ENCODE measurements at places on chromosomes 1 and 21.

DNA sequence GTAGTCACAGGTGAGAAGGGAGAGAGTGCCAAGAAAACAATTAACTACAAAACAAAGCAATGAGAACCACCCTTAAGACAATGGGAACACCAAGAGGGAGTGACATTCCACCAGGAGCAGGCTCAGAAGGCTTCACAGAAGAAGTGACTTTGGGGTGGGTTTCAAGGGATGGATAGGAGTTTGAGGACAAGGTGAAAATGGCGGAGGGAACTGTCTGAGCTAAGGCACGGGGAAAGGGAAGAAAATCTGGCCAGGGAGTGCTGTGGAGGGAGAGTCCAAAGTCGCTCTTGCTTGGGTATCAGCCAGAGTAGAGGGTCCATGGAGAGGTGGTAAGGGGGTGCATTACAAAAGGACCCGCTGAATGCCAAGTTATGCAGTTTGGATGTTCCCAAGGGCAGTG, 87.3 kb downstream of the CAMK2N1 start:
- DNase-seq: no peak

DNA sequence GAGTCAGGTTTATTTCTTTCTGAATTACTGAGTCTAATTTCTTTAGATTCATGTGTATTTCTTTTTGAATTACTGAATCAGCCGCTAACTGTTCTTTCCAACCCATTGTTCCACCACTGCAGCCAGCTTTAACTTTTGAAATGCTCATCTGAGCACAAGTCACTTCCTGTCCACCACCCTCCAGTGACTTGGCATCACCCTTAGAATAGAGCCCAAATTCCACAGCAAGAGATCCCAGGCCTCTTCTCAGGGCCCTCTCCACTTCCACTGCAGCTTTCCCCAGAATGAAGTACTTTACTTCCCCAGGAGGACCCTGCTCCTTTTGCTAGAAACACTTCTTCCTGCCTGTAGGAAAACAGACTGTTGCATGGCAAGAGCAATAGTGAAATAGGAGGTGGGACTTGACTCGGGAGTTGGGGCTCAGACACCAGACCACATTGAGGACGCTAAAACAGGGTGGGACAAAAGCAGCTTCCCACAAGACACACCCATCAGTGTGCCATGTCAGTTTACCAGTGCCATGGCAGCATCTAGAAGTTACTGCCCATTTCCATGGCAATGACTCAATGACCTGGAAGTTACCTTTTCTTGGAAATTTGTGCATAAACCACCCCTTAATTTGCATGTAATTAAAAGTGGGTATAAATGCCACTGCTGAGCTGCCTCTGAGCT, 56.5 kb upstream of the ADAR start:
- no peak for DNase-seq

GRCh38 chr1:162765788-162766187, 24.7 kb upstream of the HSD17B7 start:
- no peak for DNase-seq

DNA sequence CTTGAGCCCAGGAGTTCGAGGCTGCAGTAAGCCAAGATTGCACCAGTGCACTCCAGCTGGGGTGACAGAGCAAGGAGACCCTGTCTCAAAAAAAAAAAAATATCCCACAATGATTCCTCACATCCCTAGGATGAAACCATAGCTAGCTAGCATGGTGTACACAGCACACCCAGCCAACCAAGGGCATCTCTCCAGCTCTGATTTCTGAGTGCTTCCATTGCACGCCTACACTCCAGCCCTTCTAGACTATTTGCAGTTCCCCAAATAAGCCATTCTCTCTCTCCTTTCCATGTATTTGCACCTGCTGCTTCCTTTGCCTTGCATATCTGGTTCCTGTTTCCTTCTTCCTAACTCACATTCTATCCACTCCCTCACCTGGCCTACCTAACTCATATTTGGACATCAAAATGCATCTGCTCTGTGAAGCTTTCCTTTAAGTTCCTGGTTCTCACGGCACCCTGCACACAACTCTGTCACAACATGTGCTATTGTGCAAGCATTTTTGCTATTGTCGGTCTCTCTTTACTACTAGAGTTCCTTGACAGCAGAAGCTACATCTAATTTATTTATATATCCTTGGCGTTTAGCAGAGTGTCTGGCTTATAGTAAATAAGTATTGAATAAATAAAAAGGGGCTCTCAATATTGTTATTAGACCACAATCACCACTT, 2.4 kb upstream of the ELAPOR1 start:
- no peak for DNase-seq

- no peak for DNase-seq
Observed at GRCh38 chr1:8562881-8563865, 245.3 kb downstream of the SLC45A1 start.

GRCh38 chr1:158681606-158682005, 4.9 kb downstream of the SPTA1 start:
- no peak for DNase-seq

DNA sequence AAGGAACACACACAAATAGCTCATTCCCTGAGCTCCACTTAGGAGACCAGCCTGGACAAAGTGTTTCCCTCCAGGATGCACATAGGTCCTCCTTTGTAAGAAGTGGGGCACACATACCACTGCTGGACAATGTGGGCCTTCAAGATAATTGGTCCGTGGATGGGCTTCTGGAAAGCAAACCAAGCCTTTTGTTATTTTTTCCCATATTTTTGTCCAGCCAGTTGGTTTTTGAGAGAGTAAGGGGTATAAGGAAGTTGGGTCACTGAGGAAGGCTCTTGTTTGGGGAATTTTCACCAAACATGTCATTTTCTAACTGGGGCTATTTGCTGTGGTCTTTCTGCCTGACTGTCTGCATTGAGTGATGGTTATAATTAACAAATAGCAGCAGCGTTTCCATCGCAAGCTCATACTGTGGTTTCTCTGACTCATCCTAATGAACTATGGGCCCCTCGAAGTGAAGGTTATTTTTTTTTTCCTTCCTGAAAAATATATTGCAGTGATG, 306.3 kb upstream of the DUSP10 start:
- no peak for DNase-seq

GRCh38 chr1:167499106-167499505, 19.2 kb downstream of the CD247 start:
- no peak for DNase-seq

DNA sequence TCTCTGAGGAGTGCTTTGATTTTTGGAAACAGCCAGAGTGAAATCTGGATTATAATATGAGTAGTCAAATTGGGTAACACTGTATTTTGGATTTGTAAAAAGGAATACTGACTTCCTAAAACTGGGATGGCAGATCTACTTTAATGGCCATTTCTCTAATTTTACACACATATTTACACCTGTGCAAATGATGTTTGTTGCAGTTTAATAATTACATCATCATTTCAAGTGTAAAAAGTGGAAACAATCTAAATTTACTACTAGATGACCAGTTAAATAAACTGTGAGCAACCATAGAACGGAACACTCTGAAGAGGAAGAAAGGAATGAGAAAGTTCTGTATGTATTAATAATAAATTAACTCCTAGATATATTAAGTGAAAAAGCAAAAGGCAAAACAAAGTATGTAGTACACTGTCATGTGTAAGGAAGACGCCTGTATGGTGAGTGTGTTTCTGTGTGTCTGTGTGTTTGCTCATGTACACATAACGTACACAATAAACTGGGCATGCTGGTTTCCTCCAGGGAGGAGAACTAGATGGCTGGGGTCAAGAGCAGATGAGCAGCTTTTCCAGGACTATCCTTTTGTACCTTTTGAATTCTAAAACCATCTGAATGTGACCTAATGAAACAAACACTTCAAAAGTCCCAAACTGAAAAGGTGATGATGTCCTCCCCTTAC, 2.9 kb upstream of the RHEX start:
- DNase-seq: no peak

- DNase-seq: no peak
Observed at GRCh38 chr1:66041654-66042053, 249.0 kb downstream of the PDE4B start.

DNA sequence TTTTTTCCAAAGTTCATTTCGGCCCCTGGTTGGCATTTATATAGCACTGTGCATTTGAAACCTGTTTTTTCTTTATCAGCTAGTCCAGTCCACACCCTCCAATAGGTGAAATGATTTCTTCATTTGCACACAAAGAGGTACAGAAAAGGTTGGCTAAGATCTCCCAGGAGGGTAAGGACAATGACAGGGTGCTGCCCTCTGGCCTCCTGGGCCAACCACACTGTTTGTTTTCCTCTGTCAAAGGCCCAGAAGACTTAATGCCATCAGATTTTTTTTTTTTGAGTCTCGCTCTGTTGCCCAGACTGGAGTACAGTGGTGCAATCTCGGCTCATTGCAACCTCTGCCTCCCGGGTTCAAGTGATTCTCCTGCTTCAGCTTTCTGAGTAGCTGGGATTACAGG, 70.1 kb upstream of the EFHD2 start:
- no peak for DNase-seq

DNA sequence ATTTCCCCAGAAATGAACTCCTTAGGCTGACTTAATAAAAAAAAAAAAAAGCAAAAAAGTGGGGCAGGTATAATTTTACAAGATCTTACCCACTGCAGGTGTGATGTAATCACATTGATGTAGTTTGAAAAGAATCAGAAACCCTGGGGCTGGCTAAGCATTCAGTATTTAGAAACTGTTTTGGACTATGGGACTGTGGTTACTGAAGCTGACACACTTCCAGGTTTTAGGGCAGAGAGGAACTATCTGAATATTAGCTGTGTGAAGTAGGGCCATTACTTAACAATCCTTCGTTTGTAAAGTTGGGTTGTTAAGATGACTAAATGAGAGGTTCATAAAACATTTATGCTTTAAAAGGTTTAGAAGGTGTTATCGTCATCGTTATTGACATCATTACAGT, 165.3 kb downstream of the FASLG start:
- DNase-seq: no peak

GRCh38 chr1:159970932-159971342, 16.9 kb upstream of the SLAMF9 start:
- DNase-seq: no peak

DNA sequence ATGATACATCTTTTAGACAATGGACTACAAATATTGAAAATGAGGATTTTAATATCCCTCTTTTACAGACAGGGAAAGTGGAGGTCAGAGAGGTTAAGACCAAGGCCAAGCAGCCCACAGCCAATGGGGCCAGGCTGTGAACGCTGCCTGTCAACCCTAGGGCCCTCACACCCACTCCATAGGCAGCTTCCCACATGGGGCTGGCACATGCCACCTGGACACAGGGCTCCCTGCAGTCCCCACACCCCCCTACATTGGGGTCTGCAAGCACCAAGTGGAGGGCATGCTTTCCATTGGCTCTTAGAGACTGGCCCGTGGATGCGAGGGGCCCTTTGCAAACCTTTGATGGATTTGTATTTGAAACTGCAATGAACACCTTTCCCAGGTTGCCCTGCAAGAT, 348.5 kb upstream of the VAMP3 start:
- no peak for DNase-seq

GRCh38 chr1:86209346-86209745, 52.8 kb upstream of the COL24A1 start:
- no peak for DNase-seq

- DNase-seq: no peak
Observed at GRCh38 chr21:42269386-42269785, 45.8 kb downstream of the TFF3 start.

DNA sequence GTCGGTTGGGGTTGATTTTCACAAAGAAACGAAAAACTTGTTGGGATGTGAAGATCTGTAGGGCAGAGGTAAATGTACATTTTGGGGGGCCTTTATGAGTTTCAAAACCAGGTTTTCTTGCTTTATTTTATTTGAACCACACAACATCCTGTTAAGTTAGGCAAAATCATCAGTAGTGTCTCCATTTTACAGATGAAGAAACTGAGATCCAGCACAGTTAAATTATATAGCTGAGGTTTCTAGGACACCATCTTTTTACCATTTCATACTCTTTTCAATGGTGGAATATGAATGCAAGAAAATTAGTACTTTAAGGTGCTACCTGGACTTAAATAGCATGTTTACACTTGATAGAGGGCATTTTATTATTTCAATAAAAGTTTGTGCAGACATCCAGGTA, 187.7 kb downstream of the NFIA start:
- no peak for DNase-seq

- no peak for DNase-seq
Observed at GRCh38 chr1:209106861-209107260, 476.7 kb upstream of the CAMK1G start.

GRCh38 chr1:62746086-62746808, 37.7 kb upstream of the ATG4C start:
- no peak for DNase-seq

DNA sequence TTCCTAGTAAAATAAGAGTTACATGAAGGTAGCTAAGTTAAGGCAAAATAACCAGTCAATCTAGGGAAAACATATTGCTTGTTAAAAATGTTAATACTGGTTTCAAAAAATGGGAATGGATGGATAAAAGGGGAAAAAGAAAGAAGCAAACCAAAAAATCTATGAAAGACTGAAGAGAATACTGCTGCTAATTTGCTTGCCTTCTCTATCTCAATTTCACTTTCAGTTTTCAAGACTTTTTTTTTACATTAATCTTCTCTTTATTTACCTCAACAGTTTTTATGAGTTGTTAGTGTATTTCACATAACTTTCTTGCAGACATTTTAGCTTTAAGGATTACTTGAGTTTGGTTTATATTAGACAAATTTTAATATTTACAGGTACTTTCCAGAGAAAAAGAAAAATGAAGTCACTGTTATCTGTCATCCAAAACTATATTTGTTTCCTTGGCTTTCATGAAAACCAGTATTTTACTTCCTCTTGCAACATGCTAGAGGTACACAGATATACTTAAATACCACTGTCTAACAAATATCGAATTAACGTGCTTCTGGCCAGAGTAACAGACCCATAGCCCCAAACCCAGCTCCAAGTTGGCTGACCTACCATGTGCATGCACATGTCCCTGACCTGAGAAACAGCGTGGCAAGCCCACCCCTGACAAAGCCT, 70.7 kb downstream of the COL24A1 start:
- no peak for DNase-seq

DNA sequence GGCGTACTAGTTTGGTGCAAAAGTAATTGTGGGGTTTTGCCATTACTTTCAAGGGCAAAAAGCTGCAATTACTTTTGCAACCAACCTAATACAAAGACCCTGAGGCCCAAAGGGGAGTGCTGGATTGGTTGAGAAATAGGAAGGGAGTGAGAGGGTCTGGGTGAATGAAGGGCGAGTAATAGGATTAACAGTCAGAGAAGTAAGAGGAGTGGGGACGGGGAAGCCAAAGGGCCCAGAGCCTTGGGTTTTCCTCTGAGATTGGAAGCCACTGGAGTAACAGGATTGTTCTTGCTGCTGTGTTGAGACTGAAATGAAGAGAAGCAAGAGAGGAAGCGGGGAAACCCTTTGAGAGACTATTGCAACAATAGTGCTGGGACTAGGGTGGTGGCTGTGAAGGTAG, 19.0 kb upstream of the PRELP start:
- no peak for DNase-seq

DNA sequence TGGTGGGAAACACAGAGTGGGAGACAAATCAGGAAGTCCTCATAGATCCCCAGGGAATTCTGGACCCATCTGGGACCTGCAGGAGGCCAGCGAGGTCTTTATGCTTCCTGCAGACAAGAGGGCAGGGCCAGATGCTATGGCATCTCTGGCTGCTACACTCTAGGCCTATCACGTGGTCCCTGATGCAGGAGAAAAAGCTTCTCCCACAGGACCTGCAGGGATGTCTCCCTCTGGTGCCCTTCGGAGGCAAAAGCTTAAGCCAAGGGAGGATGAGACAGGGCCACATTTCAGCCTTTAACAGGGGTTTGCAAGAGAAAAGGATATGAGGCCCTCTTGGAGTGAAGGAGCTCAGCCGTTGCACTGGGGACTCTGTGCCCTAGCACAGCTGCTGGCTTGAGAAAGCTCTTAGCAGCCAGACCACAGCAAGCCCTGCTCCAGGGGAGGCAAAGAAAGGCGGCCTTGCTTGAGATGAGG, 243.0 kb downstream of the C1orf94 start:
- no peak for DNase-seq

GRCh38 chr1:150235294-150235851, 539 bp downstream of the ANP32E start:
- DNase-seq: no peak
